Caco-2 (cell line): ENCODE measurements at places on chromosomes 1 and 21.
A peak's percentile ranks its signal among the peaks of the same experiment; 100 is the strongest.

- DNase-seq: no peak
Observed at GRCh38 chr1:64320007-64320406, 116.6 kb downstream of the UBE2U start.

DNA sequence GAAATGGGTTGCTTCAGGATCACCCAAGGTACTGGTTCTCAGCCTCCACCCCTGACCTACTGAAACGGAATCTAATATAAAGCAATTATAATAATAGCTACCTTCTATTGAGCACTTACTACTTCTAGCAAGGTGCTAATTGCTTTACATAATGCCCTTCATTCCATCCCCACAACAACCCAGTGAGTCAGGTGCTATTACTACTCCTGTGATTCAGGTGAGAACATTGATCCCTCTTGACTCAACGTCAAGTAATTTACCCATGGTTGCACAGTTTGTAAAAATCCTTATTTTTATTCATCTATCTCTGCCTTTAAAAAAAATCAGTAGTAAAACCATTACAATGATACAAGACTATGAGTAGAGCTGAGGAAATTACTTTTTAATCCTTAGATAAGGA, 85.2 kb downstream of the UCHL5 start:
- no peak for DNase-seq

- DNase-seq: no peak
Observed at GRCh38 chr1:51686450-51686849, 69.6 kb downstream of the OSBPL9 start.

DNA sequence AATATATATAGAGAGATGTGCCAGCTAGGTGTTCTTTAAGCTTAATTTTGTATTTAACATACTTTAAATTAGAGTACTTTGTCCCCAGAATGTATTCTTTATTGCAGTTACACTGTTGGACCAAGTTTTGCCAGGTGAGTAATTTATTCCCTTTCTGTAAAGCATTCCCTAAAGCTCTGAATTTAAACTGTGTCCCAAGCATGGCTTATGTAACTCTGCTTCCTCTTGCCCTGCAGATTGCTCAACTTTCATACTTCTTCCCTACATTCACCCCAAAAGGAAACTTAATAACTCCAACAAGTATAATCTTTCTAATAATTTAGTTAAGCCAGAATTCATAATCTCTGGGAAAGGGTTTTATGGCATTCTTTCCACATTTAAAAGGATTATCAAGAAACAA, 5.6 kb downstream of the LYPLAL1 start:
- no peak for DNase-seq

DNA sequence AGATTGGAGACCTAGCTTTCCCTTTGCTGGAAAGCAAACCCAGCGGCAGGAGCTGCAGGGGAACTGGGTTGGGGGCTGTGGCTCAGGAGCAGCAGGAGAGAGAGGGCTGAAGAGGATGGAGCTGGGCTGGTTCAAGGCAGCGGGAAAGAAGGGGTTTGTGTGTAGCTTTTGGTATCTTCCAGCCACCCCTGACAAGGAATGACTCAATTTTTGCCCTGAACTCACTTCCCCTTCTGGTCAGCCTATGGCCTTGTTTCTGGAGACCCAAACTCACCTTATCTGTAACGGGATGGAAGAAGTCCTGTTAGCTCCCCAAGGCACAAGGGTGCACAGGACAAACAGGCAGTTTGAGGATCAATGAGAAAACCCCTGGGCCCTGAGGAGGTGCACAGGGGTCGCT, 13.1 kb downstream of the C1orf115 start:
- DNase-seq: no peak

GRCh38 chr1:223022641-223023473, 120.2 kb downstream of the TLR5 start:
- DNase-seq: no peak

DNA sequence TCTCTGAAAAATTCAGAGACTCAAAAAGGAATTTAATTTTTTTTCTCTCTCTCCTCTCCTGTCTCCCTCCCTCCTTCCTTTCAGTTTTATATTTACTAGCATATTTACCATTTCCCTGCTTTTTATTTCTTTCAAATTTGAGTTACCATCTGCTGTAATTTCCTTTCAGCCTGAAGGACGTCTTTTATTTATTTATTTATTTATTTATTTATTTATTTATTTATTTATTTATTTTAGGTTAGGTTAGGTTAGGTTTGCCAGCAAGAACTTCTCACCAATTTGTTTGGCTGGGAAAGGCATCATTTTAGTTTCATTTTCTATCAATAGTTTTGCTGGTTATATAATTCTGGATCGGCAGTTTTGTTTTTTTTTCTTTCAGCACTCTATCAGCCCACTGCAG, 231.7 kb upstream of the ZRANB2 start:
- DNase-seq: no peak

- DNase-seq: no peak
Observed at GRCh38 chr1:31570228-31570627, 6.1 kb upstream of the TINAGL1 start.

GRCh38 chr1:230548997-230549396, 93.3 kb upstream of the COG2 start:
- DNase-seq: no peak

GRCh38 chr1:221884821-221885220, 142.9 kb upstream of the DUSP10 start:
- DNase-seq: no peak

GRCh38 chr1:233597489-233597901, 16.4 kb upstream of the KCNK1 start:
- DNase-seq: no peak

DNA sequence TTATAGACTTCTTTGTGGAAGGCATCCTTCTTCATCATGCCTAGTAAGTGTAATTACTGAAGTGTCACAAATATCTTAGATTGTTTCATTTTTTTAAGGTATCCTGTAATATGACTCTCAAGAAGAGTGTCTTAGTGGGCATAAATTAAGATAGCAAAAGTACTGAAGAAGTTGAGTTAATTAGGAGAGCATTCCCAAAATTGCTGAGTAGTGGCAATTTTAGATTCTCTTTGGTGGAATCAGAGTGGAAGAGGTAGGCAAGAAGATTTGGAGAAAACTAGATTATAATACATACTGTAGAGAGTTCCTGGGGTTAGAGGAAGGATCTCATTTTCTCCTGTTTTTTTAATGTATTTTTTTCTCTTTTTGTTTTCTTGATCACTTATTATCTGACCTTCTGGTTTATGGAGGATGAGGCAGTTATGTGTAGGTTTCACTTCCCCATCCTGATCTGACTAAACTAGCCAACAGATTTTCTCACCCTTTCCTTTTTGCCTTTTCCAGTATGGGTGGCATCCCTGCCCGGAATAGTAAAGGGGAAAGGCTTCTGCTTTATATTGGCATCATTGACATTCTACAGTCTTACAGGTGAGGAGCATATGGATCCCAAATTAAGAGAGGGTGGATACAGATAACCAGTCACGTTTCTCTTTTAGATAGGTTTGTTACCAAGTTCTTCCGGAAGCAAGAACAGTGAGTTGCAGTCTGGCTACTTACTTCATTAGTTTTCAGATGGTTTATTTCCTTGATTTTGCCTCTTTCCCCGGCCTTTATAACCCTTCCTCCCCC, 16.7 kb upstream of the PSMD4 start:
- DNase-seq: no peak

- no peak for DNase-seq
Observed at GRCh38 chr1:190583862-190584261, 106.2 kb upstream of the BRINP3 start.

GRCh38 chr1:232709386-232709785, 79.5 kb upstream of the SIPA1L2 start:
- DNase-seq: no peak

DNA sequence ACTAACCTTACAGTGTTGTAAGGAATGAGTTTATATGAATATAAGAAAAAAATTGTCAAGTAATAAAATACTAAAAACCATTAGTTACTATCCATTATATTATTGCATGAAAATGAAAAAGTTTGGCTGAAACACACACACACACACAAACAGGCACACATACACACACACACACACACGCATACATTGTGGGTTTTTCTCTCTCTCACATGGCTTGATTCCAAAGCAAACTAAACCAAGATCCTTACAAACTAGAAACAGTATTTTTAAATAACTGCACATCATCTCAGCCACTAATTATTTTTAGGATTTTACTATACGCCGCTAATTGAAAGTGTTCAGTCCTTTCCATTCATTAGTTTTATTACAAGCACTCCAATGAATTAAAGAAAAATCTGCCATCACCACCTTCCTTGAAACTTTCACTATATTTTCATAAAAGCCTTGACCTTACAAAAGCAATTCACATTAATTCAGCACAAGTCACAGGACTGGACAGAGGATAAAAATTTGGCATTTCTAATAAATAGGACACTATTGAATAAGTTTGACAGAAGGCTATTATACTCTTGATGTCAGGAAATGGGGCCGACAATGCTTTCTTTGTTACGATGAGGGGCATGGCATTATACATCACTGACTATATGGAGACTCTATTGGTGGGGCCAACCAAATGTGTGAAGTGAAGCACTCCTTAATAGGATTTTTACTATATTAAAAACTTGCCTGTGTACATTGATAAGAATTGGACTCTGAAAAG, 187.0 kb upstream of the ESRRG start:
- DNase-seq: no peak

DNA sequence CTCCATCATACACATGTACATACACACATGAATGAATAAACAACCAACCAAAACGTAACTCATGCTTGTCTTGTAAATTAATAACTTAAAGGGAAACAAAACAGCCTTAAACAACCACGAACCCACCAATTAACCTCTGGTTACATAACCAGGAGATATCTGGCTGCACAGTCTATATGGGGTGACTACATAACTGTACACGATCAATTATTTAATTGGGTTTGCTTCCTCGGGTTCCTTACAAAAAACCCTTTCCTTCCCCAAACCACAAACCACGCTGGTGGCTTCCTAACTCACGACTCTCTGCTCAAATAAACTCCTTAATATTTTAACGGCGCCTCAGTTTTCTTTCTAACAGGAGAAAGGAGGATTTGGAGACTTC, 744 bp downstream of the ZNF670 start:
- no peak for DNase-seq

DNA sequence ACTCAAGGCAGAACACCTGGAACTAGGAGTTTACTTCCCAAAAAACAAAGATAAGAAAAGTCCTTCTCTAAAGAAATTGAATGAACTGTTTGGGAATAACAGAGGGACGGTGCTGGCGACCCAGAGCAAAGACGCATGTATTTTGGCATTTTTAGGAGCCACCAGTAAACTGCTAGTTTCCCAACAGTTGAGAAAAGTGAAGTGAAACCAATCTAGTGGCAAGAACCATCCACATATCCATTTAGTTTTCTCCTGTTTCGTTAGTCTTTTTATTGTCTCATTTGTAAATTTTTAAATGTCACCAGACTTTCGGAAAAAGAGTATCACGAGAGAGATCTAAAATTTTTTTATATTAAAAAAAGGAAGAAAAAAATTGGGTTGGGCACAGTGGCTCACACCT, 30.2 kb downstream of the ODF2L start:
- DNase-seq: no peak

- DNase-seq: no peak
Observed at GRCh38 chr21:22710721-22711120, 1712.5 kb downstream of the NCAM2 start.

DNA sequence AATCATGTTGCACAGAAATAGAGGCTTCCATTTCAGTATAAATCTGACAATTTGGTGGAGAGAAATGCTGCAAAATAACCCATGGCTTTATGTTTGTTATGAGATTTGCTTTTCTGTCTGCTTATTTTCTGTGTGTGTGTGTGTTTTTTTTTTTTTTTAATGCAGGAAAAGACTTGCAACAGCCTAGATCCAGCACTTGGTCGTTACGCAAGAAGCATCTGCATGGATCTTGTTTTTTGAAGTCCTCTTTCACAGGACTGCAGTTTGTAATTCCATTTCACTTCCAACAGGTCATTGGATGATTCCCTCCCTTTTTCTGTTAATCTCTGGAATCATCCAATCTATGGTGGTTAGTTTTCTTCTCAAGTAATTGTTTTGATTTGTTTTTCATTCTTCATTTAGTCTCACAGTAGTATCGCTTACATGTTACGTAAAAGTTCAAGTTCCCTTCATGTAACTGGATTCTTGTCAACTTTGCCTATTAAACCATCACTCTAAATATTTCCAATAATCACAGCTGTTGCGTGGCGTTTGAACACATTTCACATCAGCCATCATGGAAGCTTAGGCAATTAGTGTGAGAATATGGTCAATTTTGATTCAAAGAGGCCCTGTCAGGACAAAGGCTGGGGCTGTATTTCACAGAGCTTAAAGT, 312.9 kb downstream of the NFIA start:
- no peak for DNase-seq

- DNase-seq: no peak
Observed at GRCh38 chr1:182897696-182898095, 55.3 kb downstream of the SHCBP1L start.

- DNase-seq: no peak
Observed at GRCh38 chr1:30315185-30315960, 408.0 kb downstream of the MATN1 start.

GRCh38 chr1:214446772-214447556, 104.4 kb downstream of the PTPN14 start:
- peak; percentile 87 for DNase-seq

GRCh38 chr1:177927021-177927596, 42.7 kb downstream of the SEC16B start:
- no peak for DNase-seq

DNA sequence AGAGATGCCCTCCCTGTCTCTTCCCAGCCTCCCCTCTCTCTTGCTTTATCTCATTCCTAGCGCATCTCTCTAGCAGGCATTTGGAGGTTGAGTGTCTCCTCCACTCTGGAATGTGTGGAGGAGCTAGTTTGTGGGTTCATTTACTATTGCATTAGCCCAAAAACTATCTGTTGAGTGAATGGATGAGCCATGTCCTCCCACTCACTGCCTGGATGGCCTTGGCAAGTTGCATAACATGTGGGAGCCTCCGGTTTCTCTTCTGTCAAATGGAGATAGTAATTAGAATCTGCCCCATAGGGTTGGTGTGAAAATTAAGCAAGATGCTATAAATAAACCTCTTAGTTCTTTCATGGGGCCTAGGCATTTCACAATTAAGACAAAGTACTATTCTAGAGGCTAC, 181.8 kb downstream of the KAZN start:
- no peak for DNase-seq

GRCh38 chr1:100065183-100065968, 67.4 kb downstream of the SASS6 start:
- no peak for DNase-seq

DNA sequence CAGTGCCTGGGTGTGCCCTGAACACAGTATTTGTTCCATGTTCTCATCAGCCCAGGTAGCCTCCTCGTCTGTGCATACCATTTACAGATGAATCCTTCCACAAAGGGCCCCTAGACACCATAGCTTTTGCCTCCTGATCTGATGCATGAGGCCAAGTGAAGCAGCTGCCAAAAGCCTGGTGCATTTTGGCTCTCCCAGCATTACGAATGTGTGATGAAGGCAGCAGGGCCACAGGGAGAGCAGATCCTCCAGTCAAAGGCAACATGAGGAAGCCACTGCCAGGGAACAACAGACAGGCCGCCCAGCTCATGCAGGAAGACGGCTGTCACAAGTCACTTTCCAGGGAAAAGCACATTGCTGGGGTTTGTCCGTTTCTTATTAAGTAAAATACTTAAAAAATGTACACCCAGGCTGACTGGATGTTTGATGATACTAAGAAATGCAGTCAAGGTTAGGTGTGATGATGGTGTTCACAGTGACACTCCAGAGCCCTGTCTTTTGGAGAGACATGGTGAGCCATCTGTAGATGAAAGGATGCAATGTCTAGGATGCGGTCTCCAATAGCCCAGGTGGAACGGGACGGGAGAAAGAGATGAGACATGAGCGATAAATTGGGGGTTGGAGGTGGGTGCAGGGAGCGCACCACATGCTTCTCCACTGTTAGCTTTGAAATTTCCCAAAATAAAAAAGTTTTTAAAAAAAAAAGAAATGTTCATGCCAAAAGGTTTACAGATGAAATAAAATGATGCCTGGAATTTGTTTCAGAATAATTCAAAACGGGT, 48.7 kb downstream of the NPHP4 start:
- DNase-seq: no peak
